HepG2 (cell line): ENCODE measurements at places on chromosomes 5 and 9.

DNA sequence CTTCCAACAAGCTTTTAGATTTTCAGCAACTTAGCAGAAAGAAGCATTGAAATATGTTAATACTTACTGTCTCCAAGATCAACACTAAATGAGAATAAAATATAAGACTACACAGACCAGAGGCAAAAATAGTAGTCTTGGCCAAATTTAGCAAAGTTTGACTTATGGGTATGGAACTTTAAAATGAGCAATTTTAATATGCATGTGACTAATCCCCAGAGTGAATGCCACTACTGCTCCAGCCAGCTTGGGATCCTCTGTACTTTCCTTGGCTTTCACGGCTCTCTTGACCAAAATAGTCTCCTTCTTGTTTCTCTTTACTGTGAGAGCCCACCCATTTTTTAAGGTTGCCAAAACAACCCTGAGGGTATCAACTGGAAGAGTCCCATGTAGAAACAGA is 148.0 kb upstream of the GRIA1 start:
- no peak for DNase-seq

GRCh38 chr9:135979547-135980166 is 18.5 kb upstream of the UBAC1 start:
- DNase-seq, result no peak

DNA sequence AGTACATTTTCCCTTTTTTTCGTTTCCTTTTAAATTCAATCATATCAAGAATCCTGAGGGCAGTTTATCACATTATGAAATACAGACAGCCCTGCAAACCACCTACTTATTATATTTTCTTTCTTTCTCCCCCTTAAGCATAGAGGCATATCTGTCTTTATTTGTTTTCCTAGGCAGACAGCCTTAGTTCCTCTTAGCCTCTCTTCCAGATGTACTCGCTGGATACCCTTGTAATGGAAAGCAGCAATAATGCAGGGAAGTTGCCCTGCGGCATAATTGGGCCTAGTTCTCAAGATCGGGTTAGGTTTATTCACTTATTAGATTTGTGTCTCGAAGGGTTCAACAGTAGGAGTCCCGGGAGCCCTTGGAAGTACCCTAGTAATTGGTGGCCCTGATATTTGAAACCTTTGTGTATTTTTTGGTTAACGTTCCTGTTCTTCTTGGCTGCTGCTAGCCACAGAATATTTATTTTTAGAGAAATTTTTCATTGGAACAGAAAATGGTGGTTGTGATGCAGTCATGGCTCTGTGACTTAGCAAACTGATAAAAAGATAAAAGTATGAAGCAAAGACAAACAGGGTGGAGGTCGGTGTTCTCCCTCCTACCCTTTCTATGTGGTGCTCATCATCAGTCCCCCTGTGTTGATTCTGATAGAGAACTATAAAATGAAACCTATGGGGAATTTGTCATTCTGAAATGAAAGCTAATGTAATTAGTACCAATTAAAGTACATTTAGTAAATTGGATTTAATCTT is 6.4 kb downstream of the TLE4 start:
- DNase-seq, result no peak

GRCh38 chr9:114532561-114533237 is 27.4 kb upstream of the WHRN start:
- no peak for DNase-seq
